ENCODE measurements at places on chromosomes 1 and 21. TPM values are rescaled to one million over a fixed set of nuclear protein-coding genes. Genes with fewer than 3 reads are reported as not detected.

DNA sequence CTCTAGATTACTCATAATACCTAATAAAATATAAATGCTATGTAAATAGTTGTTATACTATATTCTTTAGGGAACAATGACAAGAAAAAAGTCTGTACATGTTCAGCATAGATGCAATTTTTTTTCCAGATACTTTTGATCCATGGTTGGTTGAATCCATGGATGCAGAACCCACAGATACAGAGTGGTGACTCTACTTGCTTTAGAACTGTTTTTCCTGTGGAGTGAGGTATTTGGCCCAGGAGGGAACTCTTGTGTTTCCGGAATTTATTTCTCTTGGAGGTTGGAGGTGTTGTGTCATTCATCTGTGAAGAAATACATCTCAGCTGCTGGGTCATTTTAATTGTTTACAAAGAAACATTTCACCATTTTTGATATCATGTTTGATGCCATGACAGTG lies 28.7 kb downstream of the TMEM200B start:
- DNase-seq = no peak

DNA sequence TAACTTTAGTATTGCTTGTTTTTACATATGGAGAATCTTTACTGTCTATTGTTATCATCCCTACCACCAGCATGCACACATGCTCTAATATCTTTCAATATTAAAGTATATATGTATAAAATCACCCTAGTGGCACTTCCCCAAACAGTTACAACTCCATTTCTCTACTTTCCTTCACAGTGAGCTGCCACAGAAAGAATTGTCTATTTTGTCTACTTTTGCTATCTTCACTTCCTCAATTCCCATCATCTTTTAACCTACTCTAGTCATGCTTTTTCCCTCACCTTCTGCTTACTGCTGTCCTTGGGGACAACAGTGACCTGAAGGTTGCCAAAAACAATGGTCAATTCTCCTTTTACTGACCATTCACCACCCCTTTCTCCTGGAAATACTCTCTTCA lies 59.2 kb downstream of the VCAM1 start:
- no peak for DNase-seq

DNA sequence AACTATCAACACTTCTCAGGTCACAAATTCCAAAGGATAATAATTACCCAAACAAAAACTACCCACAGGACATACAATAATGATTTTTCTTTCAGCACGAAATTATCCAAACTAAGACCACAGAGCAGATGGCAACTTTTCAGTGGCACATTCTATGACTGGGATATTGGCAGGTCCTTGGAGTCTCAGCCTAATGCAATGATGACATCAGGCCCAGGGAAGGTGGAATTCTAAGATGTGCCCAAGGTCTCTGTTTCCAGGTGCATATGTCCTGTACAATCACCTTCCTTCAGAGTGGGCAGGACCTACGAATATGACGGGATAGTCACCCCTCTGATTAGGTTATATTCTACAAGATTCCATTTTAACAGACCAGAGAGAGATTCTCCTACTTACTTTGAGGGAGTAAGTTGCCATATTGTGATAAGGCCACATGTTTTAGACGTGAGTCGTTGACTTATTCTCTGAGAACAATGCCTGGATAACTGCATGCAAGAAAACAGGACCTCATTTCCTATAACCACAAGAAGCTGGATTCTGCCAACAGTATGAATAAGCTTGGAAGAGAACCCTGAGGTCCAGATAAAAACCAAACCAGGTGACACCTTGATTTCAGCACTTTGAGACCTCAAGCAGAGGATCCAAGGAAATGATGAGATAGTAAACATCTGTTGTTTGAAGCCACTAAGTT lies 69.9 kb downstream of the ZC3H11B start:
- DNase-seq = no peak

GRCh38 chr21:29179503-29179902 lies 49.1 kb downstream of the MAP3K7CL start:
- DNase-seq = no peak

DNA sequence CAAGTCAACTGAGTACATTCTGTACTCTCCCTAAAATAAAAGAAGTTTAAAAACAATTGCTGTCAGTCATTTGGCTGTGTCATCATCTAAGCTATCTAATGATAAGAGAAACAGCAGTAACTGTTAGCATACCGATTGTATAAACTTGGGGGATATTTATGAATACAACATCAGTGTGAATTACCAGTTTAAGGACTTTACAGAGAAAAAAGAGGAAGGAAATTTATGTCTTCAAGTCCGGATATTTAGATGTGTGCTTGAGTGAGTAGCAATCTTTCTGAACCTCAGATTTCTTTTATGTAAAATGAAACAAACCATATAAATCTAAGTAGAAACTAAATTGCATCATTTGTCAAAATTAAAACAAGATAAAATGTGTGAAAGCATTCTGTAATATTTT lies 1557.0 kb downstream of the MRPL39 start:
- no peak for DNase-seq

GRCh38 chr21:45170987-45171386 lies 96.6 kb downstream of the ADARB1 start:
- no peak for DNase-seq

DNA sequence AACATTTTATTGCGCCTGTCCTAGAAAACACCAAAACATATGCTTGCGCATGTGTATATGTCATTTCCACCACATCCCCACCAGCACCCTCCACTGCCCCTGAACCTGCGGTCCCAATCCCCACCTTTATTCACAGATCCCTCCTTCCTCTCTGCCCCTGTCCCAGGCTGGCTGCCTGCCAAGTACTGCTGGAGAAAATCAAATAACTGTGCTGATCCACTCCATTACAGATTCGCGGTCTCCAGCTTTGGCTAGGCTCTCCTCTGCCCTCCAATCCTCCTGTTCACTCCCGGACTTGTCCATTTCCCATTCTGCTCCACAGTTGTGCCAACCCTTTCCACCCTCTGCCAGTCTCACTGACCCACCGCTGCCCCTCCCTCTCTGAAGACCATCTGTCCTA lies 59.3 kb upstream of the GJB5 start:
- DNase-seq = no peak

GRCh38 chr1:70353601-70354331 lies 756 bp downstream of the ANKRD13C start:
- DNase-seq = peak; percentile 24

- no peak for DNase-seq
Measured at GRCh38 chr1:75732703-75733102, 8.2 kb downstream of the ACADM start.

- DNase-seq = no peak
Measured at GRCh38 chr1:66223681-66224080, 310.3 kb upstream of the SGIP1 start.

GRCh38 chr1:219347376-219347775 lies 173.7 kb downstream of the LYPLAL1 start:
- DNase-seq = no peak

GRCh38 chr1:153509036-153509435 lies 26.8 kb downstream of the S100A6 start:
- no peak for DNase-seq

GRCh38 chr21:35943752-35944151 lies 116.6 kb downstream of the SETD4 start:
- DNase-seq = no peak

DNA sequence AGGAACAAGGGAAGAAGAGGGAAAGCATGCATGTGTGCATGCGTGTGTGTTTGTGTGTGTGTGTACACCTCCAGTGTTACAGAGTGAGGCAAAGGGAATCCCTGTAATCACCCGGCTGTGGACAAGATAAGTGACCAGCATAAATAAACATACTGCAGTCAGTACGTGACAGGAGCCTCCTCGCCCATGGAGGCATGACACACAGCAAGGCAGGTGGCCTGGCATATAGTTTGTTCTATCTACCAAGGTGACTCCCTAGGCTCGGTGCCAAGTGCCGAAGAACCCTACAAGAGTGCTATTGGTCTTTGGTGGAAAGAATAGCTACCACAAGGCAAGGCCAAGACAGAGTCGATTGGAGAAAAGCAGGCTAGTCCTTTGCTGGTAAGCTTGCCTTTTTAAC lies 31.7 kb upstream of the HEATR1 start:
- no peak for DNase-seq

DNA sequence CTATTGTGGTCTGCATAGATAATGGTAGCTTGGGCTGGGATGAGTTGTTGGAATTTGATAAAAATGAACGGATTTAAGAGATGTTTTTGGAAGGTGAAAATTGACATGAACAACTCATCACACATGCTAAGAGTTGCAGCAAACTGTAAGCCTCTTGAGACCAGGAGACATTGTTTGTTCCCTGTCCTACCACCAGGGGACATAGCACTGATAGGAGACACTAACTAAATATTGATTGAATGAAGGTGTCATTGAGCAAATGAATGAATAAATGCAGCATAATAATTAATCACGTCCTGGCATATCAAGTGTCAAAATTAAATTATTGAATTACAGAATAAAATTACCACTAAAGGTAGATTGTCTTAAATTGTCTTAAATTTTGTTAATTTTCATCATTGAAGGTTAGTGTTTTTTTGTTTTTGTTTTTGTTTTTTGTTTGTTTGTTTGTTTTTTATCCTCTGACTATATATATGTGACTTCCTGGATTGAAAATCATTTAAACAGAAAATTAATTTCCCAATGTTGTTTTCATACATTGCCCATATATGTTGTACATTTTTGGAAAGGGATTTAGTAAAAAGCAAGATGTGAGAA lies 285.3 kb upstream of the C1orf105 start:
- no peak for DNase-seq

DNA sequence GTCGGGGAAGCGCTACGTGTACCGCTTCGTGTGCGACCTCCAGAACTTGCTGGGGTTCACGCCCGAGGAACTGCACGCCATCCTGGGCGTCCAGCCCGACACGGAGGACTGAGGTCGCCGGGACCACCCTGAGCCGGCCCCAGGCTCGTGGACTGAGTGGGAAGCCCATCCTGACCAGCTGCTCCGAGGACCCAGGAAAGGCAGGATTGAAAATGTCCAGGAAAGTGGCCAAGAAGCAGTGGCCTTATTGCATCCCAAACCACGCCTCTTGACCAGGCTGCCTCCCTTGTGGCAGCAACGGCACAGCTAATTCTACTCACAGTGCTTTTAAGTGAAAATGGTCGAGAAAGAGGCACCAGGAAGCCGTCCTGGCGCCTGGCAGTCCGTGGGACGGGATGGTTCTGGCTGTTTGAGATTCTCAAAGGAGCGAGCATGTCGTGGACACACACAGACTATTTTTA lies 17.1 kb downstream of the ETS2 start:
- no peak for DNase-seq

- DNase-seq = no peak
Measured at GRCh38 chr1:47931395-47931794, 65.8 kb downstream of the TRABD2B start.

GRCh38 chr1:87598429-87598828 lies 269.7 kb downstream of the LMO4 start:
- DNase-seq = no peak

- no peak for DNase-seq
Measured at GRCh38 chr1:183652547-183653461, at the start of gene APOBEC4. Gene APOBEC4 (minus strand): TSS chr1:183653316. CDS start chr1:183648781, 4,535 bp downstream.

- DNase-seq = no peak
Measured at GRCh38 chr1:117179471-117179870, 31.3 kb downstream of the VTCN1 start.

DNA sequence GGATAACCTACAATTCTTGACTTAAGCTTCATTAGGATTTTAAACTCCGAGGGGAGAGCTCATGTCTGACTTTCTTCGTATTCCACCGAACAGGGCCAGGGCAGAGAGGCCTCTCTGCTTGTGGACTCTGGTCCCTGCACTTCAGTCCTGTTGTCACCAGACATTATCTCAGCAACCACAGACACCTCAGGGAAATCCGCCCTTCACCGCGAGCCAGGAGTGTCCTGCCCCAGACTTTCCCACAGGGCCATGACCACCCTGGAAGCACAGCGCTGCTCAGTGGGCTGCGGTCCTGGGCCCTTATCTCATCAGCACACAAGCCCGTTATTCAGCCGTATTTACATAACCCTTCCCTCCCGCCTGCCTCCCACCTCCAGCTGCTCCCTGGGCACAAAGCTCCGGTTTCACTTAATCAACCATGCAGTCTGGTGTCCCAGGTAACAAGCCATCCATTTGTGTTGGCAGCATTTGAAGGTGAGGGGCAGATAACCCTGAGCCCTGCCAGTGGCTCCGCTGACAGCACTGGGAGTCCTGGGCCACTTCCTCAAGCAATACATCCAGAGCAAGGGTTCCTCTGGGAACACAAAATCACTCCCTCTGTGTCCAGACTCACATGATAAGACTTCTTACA lies 122.8 kb upstream of the RAB4A start:
- no peak for DNase-seq

GRCh38 chr1:80417671-80418070 lies 1383.1 kb upstream of the ADGRL2 start:
- DNase-seq = no peak

GRCh38 chr1:225879521-225880221 lies 2.5 kb downstream of the TMEM63A start:
- DNase-seq = no peak

GRCh38 chr1:228772516-228773212 lies 37.4 kb downstream of the RHOU start:
- no peak for DNase-seq

GRCh38 chr1:109388884-109389637 lies 8.7 kb downstream of the SORT1 start:
- no peak for DNase-seq

- no peak for DNase-seq
Measured at GRCh38 chr1:166999500-167000055, 10.5 kb downstream of the MAEL start.

DNA sequence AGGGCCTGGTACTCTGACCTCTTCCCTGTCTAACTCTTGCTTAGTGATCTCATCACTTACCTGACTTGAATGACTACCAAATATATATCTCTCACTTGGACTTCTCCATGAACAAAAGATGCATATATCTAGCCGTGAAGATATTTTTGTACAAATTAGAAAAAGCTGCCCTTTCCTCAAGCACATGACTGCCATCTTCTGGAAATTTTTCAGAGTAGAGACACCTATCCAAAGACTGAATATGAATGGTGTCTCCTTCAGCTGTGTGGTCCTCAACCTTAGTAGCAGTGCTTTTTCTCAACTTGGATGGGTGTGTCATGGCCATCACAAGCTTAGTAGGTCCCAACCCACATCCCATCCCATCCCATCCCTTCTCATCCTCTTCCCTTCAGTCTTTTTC lies 142.3 kb downstream of the DNM3 start:
- no peak for DNase-seq

GRCh38 chr1:35587736-35588135 lies 14.6 kb downstream of the TFAP2E start:
- DNase-seq = no peak

- DNase-seq = no peak
Measured at GRCh38 chr1:96722161-96722922, 758 bp downstream of the PTBP2 start.

GRCh38 chr1:57162607-57163261 lies 196.9 kb upstream of the C8B start:
- no peak for DNase-seq

- no peak for DNase-seq
Measured at GRCh38 chr1:6035719-6036118, 10.0 kb upstream of the KCNAB2 start.

Gene CNKSR1
- 1.6 TPM for total RNA-seq

Gene GJA9
- total RNA-seq = not detected

Gene PRMT2
- total RNA-seq = 81.0 TPM

Gene ERICH3
- not detected for total RNA-seq

Gene SPRR2A
- total RNA-seq = not detected

Gene ASB17
- not detected for total RNA-seq

Gene OR2L5
- total RNA-seq = not detected

Gene FGGY
- total RNA-seq = 4.9 TPM

Gene RXFP4
- total RNA-seq = not detected

Gene SLC1A7
- total RNA-seq = not detected

Gene TNFAIP8L2
- 14.8 TPM for total RNA-seq
